Mucosa of gallbladder (tissue), 1 donor: ENCODE measurements at places on chromosomes 2 and 18. TPM values are rescaled to one million over a fixed set of nuclear protein-coding genes. Genes with fewer than 3 reads are reported as not detected.
A peak's percentile ranks its signal among the peaks of the same experiment; 100 is the strongest.

MYOM1 gene
- total RNA-seq = 138 TPM

PLA2R1 gene
- total RNA-seq = 45.0 TPM

NETO1 gene
- not detected for total RNA-seq

SULT1C4 gene
- total RNA-seq = 117 TPM

ABCB6 gene
- 65.8 TPM for total RNA-seq

IL1F10 gene
- not detected for total RNA-seq

CIB4 gene
- not detected for total RNA-seq

DNA sequence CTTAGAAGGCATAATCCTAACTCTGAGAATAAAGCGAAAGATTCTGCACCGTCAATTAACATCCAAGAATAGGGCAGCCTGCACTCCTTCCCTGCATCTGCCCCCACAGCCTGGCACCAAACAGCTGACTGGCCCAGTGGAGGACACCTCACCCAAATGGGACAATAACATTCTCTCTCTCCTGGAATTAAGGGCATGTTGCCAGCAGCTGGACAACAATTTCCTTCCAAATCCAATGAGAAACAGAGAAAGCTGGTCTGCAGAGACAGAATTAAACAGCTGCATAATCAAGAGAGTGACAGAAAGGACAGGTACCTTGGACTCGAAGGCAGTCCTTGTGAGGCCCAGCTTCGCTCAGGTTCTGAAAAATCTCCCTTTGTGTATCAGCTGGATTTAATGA is 15.0 kb downstream of the COX7A2L start:
- no peak for DNase-seq

DNA sequence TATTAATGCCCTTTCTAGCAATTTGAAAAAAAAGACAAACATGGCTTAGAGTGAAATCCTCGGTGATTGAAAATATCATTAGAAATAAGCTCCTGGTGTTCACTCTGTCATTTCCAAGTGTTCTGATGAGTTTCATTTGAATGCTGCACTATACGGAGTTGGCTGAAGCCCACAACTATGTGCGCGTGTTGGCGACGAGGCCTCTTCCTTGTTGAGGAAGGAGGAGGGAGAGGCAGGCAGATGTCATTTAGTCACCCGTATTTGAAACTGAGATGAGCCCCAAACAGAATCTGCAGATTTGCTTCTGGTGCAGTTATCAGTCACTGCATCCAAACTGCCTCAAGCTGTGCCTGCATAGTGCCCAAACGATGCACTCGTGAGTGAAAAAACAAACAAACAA is 23.5 kb upstream of the SKOR2 start:
- DNase-seq = no peak

DNA sequence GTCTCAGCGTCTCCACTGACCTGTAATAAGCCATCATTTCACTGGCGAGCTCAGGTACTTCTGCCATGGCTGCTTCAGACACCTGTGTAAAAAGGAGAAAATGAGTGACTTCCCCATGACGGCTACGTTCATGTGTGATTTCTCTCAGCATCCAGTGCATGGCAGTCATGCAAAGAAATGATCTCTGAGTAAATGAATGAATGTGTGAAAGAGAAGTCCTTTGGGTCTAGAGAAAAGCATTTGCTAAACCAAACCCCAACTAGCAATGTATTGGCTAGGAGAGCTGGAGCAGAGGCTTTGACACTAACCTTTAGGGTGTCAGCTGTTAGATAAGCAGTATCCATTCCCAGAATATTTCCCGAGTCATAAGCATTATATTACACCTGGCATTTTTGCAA is 417 bp downstream of the IL1B start:
- no peak for DNase-seq

- DNase-seq = no peak
These were observed 767 bp upstream of the CCDC102B start for GRCh38 chr18:68796936-68797690.

DNA sequence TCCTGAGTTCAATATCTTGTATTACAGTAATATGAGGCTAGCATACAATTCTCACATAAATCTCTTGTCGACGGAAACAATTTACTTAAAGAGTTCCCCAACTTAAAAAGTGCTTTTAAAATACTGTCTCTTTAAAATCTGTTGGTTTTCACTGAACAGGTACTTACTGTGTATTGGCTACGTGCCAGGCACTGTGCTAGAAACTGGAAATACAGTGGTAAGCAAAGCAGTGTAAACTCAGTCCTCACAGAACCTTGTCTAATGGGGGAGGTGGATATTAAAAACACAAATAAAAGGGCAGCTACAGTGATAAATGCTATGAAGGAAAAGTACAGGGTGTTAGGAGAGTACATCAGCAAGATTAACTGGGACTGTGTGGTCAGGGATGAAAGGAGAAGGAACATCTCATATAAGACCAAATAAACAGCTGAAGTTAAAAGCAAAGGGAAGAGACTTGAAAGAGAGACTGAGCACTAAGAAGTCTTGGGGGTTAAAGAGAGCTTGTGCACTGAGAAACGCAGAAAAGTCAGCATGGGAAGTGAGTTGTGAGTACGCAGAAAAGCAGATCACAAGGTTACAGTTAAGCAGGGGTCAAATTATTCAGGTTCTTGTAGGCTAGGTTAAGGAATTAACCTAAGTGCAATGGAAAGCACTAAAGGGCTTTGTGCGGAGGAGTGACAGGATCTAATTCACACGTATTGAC is 52.5 kb downstream of the USP40 start:
- no peak for DNase-seq

- no peak for DNase-seq
These were observed 56.4 kb downstream of the MERTK start for GRCh38 chr2:111954602-111955332.

DNA sequence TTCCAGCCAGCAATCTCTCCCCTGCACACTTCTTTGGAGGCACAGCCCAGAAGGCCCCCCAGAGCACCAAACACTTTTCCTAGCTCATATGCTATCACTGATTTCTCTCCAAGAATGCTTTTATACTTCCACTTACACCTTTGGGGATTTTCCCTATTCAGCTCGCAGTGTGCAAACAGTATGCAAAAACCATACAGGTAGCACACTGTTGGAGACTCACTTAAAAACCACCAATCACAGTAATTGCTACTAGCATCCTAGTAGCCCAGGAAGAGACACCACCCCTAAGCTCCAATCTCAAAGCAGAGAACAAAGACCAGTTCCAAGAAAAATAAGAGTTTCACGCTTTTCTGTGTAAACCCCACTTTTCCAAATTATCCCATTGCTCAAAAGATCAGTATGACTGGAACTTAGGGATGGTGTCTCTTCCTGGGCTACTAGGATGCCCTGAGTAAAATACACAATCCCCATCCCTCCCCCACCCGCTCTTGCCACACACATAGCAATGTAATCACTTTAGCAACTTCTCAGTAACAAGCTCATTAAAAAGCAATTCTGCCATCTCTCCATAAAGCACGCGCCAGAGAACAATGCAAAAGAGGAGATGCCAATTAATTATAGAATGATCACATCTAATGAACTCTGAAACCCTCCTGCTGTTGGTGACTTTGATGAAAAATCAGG is 43.0 kb downstream of the KLF7 start:
- no peak for DNase-seq

DNA sequence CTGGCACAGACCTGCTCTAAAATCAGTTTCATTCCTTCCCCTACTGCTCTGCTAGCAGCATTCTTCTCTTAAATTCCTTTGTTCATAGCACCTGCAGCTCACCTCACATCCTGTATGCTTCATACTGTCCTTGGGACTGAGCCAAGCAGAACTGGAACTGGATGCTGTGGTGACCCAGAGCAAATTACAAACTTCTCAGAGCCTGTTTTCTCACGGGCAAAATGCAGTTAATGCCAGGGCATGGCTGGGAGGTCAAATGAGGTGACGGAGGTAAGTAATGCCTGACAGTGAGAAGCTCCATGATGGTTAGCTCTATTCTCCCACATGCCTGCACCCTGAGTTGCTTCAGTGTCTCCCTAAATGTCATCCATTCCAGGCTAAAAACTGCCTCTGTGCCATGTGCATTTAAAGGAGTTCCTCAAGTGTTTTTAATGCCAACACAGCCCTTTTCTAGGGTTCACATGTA is 29.7 kb downstream of the C2orf42 start:
- DNase-seq = no peak

DNA sequence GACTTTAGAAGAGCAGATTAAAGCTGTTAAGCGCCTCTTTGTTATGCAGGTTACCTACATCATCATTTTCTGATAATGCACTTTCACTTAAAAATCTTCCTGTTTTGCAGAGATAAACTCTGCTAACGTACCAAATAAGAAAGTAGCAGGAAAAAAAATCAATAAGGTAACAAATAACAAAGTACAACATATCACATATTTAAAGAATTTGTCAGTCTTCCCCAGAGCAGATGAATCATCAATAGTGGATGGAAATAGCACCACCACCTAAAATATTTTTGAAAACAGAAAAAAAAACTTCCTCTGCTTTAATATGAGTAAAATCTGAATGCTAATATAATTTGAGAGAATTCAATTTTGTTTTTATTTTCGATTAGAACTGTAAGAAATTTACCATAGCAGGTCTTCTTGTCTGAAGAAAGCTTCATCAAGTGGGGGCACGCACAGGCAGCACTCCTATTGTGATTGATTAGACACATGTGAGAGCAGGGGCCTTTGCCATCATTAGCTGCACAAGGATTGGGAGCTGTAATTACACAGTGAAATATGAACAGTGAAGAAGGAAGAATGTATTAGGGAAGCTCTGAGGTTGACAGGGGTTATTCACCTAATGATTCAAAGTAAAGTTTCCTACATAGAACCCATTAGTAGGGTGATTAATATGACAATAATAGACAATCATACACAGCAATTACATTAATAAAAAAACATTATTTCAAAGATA is 1279.4 kb downstream of the LRP1B start:
- DNase-seq = no peak

DNA sequence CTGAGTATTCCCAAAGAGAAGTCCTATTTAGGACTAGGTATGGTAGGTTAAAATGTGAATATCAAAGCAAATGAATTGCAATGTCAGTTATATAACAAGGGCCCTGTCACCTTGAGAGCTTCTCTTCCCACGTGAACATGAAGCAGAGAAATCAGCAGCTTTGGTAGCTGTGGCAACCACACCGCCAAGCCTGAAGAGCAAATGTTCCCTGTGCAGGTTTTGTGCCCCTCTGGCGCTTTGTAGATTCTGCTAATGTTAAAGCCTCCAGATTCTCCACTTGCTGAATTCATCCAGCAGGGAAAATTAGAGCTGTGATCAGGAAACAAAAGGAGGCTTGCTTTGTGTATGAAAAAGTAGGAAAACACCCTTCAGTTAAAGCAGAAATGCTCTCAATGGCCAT is 322.6 kb downstream of the RBM43 start:
- peak; percentile 21 for DNase-seq

- no peak for DNase-seq
These were observed 33.4 kb upstream of the ABCA12 start for GRCh38 chr2:215171796-215172195.

DNA sequence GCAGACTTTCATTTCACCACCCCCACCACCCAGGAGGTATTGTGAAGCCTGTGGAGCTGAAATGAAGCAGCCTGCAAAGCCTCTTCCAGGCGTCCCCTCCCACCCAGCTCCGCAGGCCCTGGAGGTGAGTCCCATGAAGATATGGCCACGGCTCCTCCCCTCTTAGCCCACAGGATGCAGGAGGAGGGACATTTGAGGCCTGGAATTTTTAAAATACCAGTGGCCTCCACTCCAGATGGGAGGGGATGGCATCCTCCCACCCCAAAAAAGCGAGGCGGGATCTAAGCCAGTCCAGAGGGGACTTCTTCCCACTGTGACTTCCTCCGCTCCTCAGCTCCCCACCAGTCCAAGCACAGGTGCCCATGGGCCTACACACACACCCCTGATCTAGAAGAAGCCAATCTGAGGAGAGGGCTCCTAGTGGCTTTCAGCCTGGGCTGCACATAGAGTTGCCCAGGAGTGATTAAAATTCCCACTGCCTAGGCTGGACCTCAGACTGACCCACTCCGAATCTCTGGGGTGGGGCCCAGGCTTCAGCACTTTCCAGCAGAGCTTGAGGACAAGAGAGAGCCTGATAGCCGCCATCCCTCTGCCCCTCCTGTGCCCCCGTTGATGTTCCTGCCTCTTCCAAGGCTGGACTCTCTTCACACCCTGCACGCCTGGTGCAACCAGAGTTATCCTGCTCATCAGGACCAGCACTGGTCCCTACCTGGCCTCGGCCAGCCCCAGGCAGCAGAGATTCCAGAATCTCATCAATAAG is 206.9 kb downstream of the TNS1 start:
- peak; percentile 7 for DNase-seq

DNA sequence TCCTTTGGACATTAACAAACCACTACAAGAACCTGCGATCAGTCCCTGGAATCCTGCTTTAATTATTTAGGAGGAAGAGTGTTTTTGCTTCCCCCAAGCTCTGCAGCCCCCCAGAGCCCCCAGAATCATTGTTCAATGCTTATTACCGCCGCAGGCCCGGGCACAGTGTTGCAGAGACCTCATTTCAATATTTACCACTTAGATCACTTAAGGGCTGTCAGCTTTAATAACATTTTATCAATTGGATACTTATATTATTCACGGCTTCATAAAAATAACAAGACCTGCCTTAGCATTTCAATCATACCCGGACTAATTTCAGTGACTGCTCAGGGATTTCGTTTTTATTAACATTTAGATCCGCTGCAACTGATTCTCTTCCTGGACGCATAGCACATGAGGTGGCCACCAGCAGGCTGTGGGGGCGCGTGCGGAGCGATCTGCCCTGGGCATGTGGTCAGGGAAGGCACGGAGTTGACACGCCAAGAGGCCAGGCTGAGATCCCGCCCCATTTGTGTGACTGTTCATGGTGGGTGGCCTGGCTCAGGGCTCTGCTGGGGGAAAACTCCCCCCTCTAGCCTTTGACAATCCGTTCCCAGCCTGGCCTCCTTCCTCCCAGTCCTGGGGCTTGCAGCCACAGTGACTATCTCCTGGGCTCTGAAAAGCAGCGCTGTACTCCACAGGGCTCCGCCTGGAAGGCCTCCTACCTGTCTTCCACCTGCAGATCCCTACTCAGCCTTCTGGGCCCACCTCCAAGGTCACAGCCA is 267.6 kb downstream of the SRBD1 start:
- peak; percentile 4 for DNase-seq

DNA sequence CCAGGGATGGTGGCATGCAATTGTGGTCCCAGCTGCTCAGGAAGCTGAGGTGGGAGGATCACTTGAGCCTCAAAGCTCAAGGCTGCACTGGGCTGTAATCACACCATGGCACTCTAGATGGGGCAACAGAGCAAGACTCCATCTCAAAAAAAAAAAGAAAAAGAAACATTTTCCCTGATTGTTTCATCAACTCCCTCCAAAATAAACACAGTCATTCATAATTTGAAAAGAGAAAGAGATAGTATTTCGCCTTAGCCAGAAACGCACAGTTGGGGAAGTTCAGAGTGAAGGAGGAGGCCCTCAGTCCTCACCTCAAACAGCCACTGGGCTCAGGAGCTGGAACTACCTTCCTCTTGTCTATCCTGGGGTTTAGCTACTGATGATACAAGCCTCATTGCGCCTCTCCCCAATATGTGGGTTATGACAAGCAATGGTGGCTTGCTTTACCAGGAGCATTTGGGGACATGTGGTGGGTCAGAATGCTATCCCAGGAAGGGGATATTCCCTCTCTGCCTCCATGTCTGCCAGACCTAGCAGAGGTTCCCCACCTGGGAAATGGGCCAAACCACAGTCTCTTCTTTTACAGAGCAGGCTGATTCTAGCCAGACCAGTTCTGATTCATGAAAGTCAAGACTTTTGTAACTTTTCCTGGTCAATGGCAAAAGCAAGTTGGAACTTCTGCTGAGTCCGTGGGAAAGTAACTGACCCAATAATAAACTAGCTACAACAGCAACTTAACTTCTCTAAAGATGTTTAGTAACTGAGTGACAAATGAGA is 22.2 kb upstream of the TMEM87B start:
- DNase-seq = peak; percentile 79
